Fibroblast of the conjunctiva (primary cell): ENCODE measurements at places on chromosomes 4 and X.

DNA sequence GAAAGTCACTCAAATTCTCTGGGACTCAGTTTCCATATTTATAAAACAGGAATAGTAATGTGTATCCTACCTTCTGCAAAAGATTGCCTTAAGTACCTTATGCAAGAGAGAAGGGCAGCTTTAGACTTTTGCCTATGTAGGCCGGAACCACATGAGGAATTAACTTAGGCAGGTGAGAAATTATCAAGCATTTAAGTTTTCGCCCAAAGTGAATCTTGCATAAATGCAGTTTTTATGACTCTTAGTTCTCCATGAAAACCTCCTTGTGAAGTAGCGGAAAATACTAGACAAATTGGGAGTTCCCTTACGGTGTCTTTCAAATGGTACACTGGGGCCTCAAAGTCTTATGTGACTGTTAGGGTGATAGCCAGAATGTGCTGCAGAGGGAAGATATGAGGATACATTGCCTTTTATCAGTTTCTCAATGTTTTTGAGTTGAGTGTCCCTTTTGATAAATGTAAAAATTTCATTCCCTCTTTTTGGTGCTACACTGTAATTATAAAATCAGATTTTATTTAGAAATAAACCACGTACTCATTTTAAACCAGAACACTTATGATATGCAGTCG, 2.6 kb downstream of the SH2D1A start:
- no peak for DNase-seq

DNA sequence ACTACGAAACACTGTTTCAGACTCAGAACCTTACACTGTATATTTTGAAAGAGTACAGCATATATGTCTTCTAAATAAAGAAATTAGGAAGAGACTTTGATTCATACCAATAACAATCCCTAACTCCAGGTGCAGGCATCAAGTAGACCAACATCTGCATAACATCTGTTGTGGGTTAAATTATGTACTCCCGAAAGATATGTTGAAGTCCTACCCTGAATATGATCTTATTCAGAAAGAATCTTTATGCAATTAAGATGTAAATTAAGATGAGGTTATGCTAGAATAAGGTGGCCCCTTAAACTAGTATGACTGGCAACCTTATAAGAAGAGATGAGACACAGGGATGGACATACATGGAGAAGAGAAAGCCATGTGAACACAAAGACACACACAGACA, 117.9 kb downstream of the INPP4B start:
- no peak for DNase-seq

- DNase-seq, result no peak
Observed at GRCh38 chr4:41318839-41319530, 62.3 kb downstream of the UCHL1 start.

- peak; percentile 28 for DNase-seq
Observed at GRCh38 chrX:101485212-101485949, at the start of gene ARMCX4. TSS of gene ARMCX4 (plus strand) at chrX:101485456. CDS start at chrX:101488590, 3,134 bp downstream.

DNA sequence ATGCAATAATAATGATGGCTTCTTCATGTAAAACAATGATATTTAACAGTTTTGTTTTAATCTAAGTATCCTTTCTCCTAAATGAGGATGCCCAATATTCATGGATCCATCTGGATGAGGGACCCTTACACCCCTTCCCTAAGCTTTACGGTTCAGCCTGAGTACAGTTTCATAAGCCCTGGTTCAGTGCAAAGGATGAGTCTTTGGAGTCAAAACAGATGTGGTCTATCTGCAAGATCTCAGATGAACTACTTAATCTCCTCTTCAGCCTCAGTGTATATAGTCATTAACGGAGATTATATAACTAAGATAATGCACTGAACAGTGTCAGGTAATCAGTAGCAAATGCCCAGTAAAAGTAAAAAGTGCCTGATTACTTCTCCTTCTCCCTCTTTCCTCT, 22.1 kb downstream of the ANXA5 start:
- no peak for DNase-seq

- no peak for DNase-seq
Observed at GRCh38 chrX:18900401-18900976, 83.4 kb downstream of the PHKA2 start.

- DNase-seq, result peak; percentile 41
Observed at GRCh38 chr4:182189103-182189878, 53.9 kb upstream of the TENM3 start.

- no peak for DNase-seq
Observed at GRCh38 chr4:73252001-73252400, 6.6 kb downstream of the ANKRD17 start.

DNA sequence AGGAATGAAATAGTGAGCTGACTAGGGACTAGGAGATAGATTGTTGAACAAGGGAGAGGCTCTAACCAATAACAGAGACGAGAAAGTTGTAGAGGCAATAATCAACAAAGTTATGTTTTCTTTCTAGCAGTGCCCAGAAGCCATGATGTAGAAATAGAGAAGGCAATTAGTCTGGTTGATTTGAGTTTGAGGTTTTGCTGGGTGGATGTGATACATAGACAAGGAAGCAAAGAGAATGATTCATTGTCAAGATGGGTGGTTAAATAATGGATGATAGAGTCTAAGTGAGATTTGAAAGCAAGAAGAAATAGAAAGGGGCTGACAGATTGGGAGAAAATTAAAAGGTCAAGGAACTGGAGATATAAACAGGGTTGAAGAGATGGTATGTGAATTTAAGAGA, 11.2 kb downstream of the RBM41 start:
- no peak for DNase-seq

DNA sequence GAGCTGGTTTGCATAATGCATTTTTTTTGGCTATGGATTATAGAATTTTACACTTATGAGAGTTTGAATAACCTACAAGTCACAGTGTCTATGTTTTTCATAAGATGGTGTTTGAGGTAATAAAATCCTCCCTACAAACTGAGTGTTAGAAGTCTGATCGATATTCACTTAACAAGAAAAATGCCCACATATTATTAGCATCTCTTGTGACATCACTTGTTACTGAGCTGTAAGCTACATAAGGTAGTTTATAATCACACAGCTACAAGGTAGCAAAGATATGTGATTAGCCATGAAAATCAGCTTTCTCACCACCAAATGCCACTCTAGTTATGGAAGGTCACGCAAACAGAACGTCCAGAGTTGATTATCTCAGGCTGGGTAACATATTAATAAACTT, 669.6 kb downstream of the PCDH18 start:
- no peak for DNase-seq

- DNase-seq, result no peak
Observed at GRCh38 chr4:75031775-75032174, 98.9 kb downstream of the PARM1 start.

GRCh38 chr4:92050875-92051274, 252.9 kb upstream of the GRID2 start:
- DNase-seq, result no peak

DNA sequence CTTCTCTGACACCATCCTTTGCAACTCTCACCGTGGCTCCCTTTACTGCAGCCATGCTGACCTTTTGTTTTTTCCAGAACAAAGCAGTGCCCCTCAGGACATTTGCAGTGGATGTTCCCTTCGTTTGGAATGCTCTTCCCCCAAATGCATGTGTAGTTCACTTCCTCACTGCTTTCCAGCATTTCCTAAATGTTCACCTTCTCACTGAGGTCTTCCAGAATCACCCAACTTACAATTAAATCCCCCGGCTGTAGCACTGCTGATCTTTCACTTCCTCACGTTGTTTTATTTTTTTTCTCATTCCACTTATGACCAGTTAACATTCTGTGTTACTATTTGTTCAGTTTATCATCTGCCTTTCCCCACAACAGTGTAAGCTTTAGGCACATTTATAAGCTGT, 73.1 kb downstream of the GASK1B start:
- no peak for DNase-seq

GRCh38 chr4:122658377-122658776, 37.5 kb upstream of the IL21 start:
- no peak for DNase-seq

DNA sequence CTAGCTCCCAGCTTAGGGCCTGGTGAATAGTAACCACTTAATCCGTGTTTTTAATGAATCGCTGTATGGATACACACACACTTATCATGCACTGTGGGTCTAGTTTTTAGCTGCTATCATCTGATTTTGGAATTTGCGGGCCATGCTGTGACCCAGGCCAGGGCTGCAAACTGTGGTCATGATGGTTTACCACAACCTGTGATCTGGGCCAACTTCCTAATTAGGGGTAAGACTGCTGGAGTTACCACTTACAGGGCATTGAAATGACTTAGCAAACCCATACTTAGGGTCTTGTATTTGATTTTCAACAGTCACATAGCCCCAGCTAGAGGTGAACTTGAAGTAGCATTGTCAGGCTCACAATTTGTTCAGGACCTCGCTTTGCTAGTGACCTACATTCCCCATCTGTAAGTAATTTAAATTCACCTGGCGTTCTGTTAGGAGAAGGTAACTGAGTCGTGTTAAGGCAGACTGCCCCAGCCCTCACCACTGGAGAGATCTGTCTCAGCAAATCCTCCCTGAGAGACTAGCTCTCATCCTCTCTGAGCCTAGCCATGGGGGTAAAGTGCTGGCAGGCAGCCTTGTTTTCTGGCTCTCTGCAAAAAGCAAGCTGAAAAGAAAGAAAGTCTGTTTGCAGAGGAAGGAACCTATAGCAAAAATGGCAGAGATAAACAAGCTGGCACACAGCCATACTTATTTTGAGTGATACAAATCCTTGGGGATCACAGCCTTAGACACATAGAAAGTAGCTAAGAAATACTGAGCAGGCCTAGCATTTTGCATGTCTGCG, 33.8 kb upstream of the EGFL6 start:
- no peak for DNase-seq

GRCh38 chrX:29948653-29949052, 266.7 kb upstream of the MAGEB2 start:
- DNase-seq, result peak; percentile 1

DNA sequence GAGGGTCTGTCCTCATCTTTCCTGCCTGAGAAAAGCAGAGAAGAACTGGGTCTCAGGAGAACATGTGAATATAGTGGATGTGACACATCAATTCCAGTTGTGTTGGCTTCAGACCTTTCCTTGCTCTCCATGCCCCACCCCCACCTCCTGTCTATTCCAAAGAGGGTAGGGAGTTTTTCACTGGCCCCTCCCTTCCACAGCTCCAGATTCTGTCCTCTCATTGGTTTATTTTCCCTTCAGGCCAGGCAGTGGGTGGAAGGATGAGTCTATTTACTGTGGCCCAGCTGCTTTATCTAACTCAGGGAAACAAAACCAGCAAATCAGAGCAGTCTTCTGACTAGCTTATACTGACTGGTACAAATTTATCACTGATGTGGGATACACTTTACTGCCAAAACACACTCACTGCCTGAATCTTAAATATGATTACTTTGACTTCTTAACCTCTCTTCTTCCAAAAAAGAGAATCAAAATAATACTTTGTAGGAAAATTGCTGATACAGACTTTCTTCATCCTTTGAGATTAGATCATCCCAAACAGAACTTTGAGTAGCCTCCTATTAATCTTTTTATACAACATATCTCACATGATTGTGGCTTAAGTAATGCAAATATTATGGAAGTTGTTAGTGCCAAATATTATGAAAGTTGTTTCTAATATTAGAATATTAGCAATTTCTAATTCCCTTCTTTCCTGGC, 221.2 kb downstream of the MID1 start:
- no peak for DNase-seq

GRCh38 chrX:78330540-78330939, 3.1 kb upstream of the CYSLTR1 start:
- no peak for DNase-seq

DNA sequence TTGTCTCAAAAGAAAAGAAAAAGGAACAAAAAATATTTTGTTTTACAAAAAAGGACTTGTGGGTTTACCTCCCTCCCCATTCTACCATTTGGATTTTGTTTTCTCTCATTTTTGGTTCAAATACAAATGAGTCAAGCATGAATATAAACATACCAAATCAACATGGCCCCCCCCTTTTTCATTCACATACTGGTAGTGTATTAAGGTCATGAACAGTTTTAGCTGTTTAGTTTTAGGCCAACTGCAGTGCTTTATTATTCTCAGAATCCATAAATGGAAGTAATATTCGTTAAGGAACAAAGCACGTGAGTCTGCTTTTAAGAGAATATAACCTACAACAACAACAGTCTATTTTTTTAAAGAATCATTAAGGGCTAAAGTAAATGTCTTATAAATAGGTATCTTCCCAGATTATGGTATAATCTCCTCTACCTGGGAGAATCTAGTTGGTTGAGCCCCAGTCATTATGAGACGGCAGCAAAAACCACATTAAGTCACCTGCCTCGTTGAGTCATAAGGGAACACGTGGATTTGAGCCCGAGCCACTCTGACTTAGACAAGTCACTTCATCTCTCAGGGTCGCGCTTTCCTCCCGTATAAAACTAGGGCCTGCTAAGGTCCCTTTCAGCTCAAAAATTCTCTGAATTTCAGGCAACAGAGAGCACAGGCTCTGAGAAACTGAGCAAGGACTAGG, 26.7 kb downstream of the BCLAF3 start:
- no peak for DNase-seq

GRCh38 chr4:43742083-43742482, 706.5 kb downstream of the KCTD8 start:
- no peak for DNase-seq

- no peak for DNase-seq
Observed at GRCh38 chrX:32126997-32127396, 1055.2 kb upstream of the FTHL17 start.

GRCh38 chr4:81965911-81966310, 407.9 kb downstream of the HNRNPD start:
- DNase-seq, result no peak

DNA sequence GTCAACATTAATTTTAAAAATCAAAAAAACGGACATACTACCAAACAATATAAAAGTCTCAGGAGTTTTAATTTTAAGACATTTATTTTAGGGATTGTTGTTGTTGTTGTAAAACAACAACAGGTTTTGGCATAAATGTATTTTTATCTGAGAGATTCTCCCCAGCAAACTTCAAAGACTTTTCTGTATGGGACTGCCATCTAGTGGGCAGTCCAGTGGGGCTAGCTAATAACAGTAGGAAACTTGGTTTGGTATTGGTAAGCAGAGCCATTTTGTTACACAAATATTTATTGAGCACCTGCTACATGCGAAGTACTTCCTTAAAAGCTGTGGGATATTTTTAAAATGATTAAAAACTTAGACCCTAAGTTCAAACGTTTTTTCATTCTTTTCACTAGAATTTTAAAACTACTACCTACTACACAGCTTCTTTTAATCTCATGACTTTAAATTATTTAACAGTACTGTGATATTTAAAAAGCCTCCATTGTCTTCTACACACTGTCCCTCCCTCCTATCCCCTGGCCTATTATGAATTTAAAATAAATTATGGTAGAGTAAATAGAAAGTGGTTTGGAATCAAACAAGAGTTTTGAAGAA, 1028.4 kb upstream of the INTU start:
- peak; percentile 43 for DNase-seq

GRCh38 chr4:153645183-153645582, 38.9 kb upstream of the TLR2 start:
- DNase-seq, result no peak

- DNase-seq, result no peak
Observed at GRCh38 chrX:1874899-1875298, 260.0 kb downstream of the ASMT start.

DNA sequence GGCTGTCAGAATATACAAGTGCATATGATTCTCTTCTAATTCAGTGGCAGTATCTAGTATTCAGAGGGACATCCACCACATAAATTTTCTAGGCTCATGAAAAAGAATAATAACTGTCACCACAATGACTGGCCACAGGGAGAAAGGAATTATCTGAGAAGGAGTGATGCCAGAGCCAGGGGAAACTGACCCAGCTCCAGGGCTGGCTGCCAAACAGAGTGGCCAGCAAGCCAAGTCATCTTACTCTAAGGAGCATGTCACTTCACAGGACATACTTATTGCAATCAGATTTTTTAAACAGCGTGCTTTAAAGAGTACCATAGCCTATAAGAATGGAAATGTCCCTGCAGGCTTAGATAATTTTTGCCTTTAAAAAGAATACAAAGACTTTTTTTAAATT, 5.8 kb upstream of the SEPTIN11 start:
- DNase-seq, result no peak
